ENCODE measurements at places on chromosomes 1 and 21. TPM values are rescaled to one million over a fixed set of nuclear protein-coding genes. Genes with fewer than 3 reads are reported as not detected.

LRRC8C gene
- total RNA-seq, result 8.3 TPM

CCDC17 gene
- total RNA-seq, result 0.99 TPM

LRRC39 gene
- 0.33 TPM for total RNA-seq

PTPRC gene
- total RNA-seq, result not detected

TEX38 gene
- 0.29 TPM for total RNA-seq

TMEM240 gene
- 5.5 TPM for total RNA-seq

GPR25 gene
- total RNA-seq, result not detected

CFAP57 gene
- 0.33 TPM for total RNA-seq

All from smooth muscle cell of trachea (primary cell).